ENCODE measurements at places on chromosomes 6 and 20.

DNA sequence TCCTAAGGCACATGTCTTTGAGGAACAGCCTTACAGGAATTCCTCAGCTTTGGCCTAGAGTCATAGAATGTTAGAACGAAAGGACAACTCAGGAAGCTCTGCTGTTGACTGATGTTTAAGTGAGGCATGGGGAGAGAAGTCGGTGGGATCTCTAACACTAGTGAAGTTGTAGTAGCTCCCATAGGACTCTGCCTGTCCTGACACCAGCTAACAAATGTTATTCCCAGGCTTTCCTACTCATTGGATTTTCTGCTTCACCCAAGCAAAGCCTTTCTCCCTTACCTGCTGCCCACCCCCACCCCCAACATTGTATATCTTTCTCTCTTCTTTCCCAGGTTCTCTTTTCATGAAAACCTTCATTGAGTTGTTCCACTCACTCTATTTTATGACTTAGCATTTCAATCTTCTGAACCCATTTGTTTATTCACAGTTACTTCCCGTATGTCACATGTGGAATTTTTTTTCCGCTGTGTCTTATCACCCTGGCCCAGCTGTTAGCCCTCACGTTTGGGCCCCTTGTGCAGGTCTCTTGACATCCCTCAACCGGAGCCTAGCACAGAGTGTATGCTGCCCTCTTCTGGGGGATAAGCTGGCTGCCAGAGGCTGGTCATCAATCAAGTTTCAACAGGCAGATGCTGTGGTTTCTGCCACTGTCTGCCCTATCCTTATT is 39.2 kb upstream of the RNF8 start:
- H3K4me3 ChIP-seq: no peak overlapping the region
- H3K27me3 ChIP-seq: peaks cover 2% of the 10 kb centered on the region
- peak; percentile 36 for DNase-seq
- H3K36me3 ChIP-seq: peaks cover 23% of the 10 kb centered on the region
- peaks cover 7% of the 10 kb centered on the region for H3K4me1 ChIP-seq

DNA sequence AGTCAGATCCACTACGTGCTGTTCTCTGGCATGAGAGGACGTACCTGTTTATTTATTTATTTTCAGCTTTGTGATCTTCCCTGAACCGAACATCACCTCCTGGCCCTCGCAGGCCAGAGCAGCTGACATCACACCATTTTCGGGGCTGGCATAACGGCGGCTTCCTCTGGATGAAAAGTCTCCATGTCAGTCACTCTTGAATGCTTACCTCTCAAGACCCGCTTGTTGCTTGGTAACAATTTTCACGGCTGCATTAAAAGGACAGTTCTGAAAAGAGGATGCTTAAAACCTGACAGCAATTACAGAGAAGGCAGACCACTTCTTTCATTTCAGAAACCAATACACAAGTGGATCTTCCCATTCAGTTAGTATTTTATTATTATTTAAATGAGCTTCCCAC is 159.8 kb upstream of the CDH4 start:
- no peaks in the 10 kb centered on the region for H3K36me3 ChIP-seq
- H3K4me3 ChIP-seq: no peak overlapping the region

DNA sequence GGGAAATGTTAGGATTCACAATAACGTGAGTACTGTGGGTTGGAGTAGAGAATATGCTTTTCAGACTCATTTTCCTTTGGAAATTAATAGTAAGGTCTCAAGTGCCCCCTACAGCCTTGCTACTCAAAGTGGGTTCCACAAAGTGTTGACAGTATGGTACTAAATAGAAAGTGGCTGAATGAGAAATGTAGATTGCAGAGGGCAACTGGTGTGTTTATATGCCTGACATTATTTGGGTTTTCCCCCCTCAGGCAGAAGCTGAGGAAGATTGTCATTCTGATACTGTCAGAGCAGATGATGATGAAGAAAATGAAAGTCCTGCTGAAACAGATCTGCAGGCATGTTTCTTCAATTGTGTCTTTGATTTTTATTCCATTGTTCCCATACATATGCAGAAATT is 5.6 kb downstream of the FBXO9 start:
- no peak overlapping the region for H3K4me3 ChIP-seq
- H3K27me3 ChIP-seq: no peaks in the 10 kb centered on the region
- peak overlapping the region; percentile 55 for H3K27ac ChIP-seq
- peaks cover 19% of the 10 kb centered on the region for H3K4me1 ChIP-seq
- DNase-seq: no peak

- peaks cover 7% of the 10 kb centered on the region for H3K36me3 ChIP-seq
- H3K27me3 ChIP-seq: peaks cover 10% of the 10 kb centered on the region
- DNase-seq: no peak
- no peaks in the 10 kb centered on the region for H3K4me1 ChIP-seq
- no peak overlapping the region for H3K27ac ChIP-seq
These were observed 184.6 kb downstream of the ATXN1 start for GRCh38 chr6:16576451-16577368.

- no peak overlapping the region for H3K27ac ChIP-seq
- H3K27me3 ChIP-seq: peaks cover 9% of the 10 kb centered on the region
- DNase-seq: no peak
- H3K4me1 ChIP-seq: peaks cover 52% of the 10 kb centered on the region
These were observed 112.4 kb upstream of the SNX9 start for GRCh38 chr6:157710604-157711003.

DNA sequence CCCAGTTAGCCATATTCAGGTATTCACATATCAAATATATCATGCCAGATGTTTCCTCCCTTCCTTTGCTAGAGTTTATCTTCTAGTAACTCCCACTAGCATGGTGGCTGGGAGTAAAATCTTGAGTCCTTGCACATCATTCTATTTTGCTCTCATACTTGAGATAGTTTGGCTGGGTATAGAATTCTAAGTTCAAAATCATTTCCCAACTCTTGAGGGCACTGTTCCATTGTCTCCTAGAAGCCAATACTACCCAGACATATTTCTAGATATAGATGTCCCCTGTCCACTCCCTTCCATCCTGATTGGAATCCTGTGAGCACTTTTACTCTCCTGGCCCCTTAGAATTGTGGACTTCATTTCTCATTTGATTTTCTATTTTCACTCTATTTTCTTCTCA is 104.7 kb downstream of the ZFP64 start:
- H3K27me3 ChIP-seq: peaks cover 12% of the 10 kb centered on the region
- no peak overlapping the region for H3K27ac ChIP-seq
- DNase-seq: no peak
- peaks cover 21% of the 10 kb centered on the region for H3K4me1 ChIP-seq
- H3K36me3 ChIP-seq: peaks cover 66% of the 10 kb centered on the region

GRCh38 chr6:56005426-56005825 is 130.0 kb upstream of the BMP5 start:
- no peak overlapping the region for H3K27ac ChIP-seq
- no peaks in the 10 kb centered on the region for H3K27me3 ChIP-seq
- DNase-seq: no peak
- no peaks in the 10 kb centered on the region for H3K36me3 ChIP-seq
- H3K4me3 ChIP-seq: no peak overlapping the region

GRCh38 chr6:127102859-127103258 is 15.6 kb upstream of the RSPO3 start:
- peaks cover 11% of the 10 kb centered on the region for H3K4me1 ChIP-seq
- H3K36me3 ChIP-seq: no peaks in the 10 kb centered on the region
- H3K4me3 ChIP-seq: no peak overlapping the region

- peaks cover 8% of the 10 kb centered on the region for H3K36me3 ChIP-seq
- H3K27me3 ChIP-seq: no peaks in the 10 kb centered on the region
- H3K4me1 ChIP-seq: no peaks in the 10 kb centered on the region
- DNase-seq: no peak
- H3K4me3 ChIP-seq: no peak overlapping the region
- no peak overlapping the region for H3K27ac ChIP-seq
These were observed 45.8 kb downstream of the AHI1 start for GRCh38 chr6:135451617-135452190.

DNA sequence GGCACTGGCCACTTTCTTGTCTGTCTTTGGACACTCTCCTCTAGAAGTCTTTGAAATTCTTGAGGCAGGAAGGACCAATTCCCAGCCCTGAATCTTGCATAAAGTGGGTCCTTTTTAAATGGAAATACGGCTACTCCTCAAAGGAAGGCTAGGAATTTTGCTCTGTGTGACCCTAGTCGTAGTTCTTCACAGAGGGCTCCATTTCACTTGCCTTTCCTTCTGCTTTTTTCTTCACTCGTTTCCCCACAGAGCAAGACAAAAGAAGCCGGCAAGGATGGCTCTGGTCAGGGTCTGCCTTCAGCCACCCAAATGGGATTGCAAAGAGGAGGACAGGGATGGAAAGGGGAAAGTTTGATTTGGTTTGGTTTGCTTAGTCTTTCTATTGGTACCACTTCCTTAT is 25.8 kb downstream of the HLA-E start:
- no peaks in the 10 kb centered on the region for H3K4me1 ChIP-seq
- H3K27me3 ChIP-seq: peaks cover 18% of the 10 kb centered on the region
- DNase-seq: no peak
- H3K36me3 ChIP-seq: no peaks in the 10 kb centered on the region
- peak overlapping the region; percentile 42 for H3K27ac ChIP-seq
- peak overlapping the region; percentile 82 for H3K4me3 ChIP-seq

GRCh38 chr20:38108986-38109541 is 56.0 kb downstream of the TGM2 start:
- H3K27me3 ChIP-seq: no peaks in the 10 kb centered on the region
- H3K36me3 ChIP-seq: no peaks in the 10 kb centered on the region
- peak overlapping the region; percentile 65 for H3K27ac ChIP-seq

- DNase-seq: no peak
- no peak overlapping the region for H3K27ac ChIP-seq
- no peaks in the 10 kb centered on the region for H3K27me3 ChIP-seq
- peaks cover 12% of the 10 kb centered on the region for H3K36me3 ChIP-seq
- H3K4me1 ChIP-seq: peaks cover 31% of the 10 kb centered on the region
- no peak overlapping the region for H3K4me3 ChIP-seq
These were observed 182.4 kb downstream of the KHDC1L start for GRCh38 chr6:73042892-73043291.

GRCh38 chr6:89033461-89033860 is 47.1 kb upstream of the PNRC1 start:
- H3K4me3 ChIP-seq: no peak overlapping the region
- peaks cover 2% of the 10 kb centered on the region for H3K36me3 ChIP-seq
- H3K4me1 ChIP-seq: peaks cover 19% of the 10 kb centered on the region
- no peak overlapping the region for H3K27ac ChIP-seq
- H3K27me3 ChIP-seq: peaks cover 10% of the 10 kb centered on the region
- DNase-seq: no peak

- H3K27ac ChIP-seq: peak overlapping the region; percentile 71
- H3K36me3 ChIP-seq: no peaks in the 10 kb centered on the region
- H3K4me3 ChIP-seq: no peak overlapping the region
- H3K4me1 ChIP-seq: peaks cover 59% of the 10 kb centered on the region
- H3K27me3 ChIP-seq: no peaks in the 10 kb centered on the region
These were observed 182.3 kb upstream of the RALGAPA2 start for GRCh38 chr20:20894753-20895152.

- peak; percentile 49 for DNase-seq
- peaks cover 34% of the 10 kb centered on the region for H3K4me1 ChIP-seq
- no peak overlapping the region for H3K27ac ChIP-seq
- peaks cover 13% of the 10 kb centered on the region for H3K27me3 ChIP-seq
- H3K36me3 ChIP-seq: no peaks in the 10 kb centered on the region
These were observed 3.3 kb upstream of the MOG start for GRCh38 chr6:29653452-29654038.

DNA sequence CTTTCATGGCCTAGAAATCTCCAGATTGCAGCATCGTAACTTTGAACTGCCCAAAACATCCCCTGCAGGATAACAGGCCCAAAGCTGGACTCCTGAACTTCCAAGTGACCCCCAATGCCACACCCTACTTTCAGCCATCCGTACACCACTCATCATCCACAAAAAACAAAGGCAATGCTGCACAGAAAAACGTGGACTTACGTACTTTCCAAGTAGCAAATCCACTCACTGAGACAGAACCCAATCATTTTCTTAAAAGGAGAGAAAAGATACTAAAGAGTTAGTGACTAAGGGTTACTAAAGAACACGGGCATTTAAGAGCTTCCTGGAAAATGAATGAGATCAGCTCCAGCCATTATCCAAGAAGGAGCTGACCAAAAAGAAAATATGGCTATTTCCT is 211.0 kb downstream of the WDR27 start:
- peaks cover under 1% of the 10 kb centered on the region for H3K27me3 ChIP-seq
- H3K4me3 ChIP-seq: no peak overlapping the region
- no peaks in the 10 kb centered on the region for H3K36me3 ChIP-seq
- peaks cover 12% of the 10 kb centered on the region for H3K4me1 ChIP-seq
- no peak overlapping the region for H3K27ac ChIP-seq

- no peak for DNase-seq
- H3K27ac ChIP-seq: no peak overlapping the region
- H3K36me3 ChIP-seq: peaks cover 16% of the 10 kb centered on the region
- H3K4me3 ChIP-seq: no peak overlapping the region
These were observed 44.2 kb upstream of the CDH22 start for GRCh38 chr20:46352370-46352938.

- peak overlapping the region; percentile 93 for H3K4me3 ChIP-seq
- peaks cover 15% of the 10 kb centered on the region for H3K27me3 ChIP-seq
- DNase-seq: no peak
- peaks cover 6% of the 10 kb centered on the region for H3K36me3 ChIP-seq
- no peak overlapping the region for H3K27ac ChIP-seq
- H3K4me1 ChIP-seq: peaks cover 45% of the 10 kb centered on the region
These were observed 156.2 kb downstream of the BCAS1 start for GRCh38 chr20:53914091-53914780.

- DNase-seq: no peak
- no peaks in the 10 kb centered on the region for H3K4me1 ChIP-seq
- no peak overlapping the region for H3K4me3 ChIP-seq
- H3K36me3 ChIP-seq: no peaks in the 10 kb centered on the region
These were observed 155.4 kb downstream of the MCHR2 start for GRCh38 chr6:99838607-99839006.

GRCh38 chr20:54062812-54063280 is 7.5 kb downstream of the BCAS1 start:
- H3K4me1 ChIP-seq: peaks cover 29% of the 10 kb centered on the region
- H3K4me3 ChIP-seq: no peak overlapping the region
- no peak overlapping the region for H3K27ac ChIP-seq
- DNase-seq: no peak
- peaks cover 13% of the 10 kb centered on the region for H3K27me3 ChIP-seq

GRCh38 chr6:11263291-11263775 is 30.9 kb upstream of the NEDD9 start:
- no peak overlapping the region for H3K27ac ChIP-seq
- peaks cover 57% of the 10 kb centered on the region for H3K4me1 ChIP-seq
- no peaks in the 10 kb centered on the region for H3K36me3 ChIP-seq
- H3K4me3 ChIP-seq: no peak overlapping the region
- no peak for DNase-seq
- H3K27me3 ChIP-seq: no peaks in the 10 kb centered on the region

DNA sequence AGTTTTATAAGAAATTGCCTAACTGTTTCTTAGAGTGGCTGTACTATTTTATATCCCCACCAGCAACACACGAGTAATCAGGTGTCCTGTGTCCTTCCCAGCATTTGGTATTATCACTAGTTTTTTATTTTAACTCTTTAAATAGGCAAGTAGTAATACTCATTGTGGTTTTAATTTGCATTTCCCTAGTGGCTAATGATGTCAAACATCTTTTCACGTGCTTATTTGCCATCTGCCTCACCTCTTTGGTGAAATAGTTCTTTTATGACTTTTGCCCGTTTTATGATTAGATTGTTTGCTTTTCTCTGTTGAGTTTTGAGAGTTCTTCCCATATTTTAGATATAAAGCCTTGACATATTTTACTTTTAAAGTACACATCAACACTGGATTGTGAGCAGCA is 57.8 kb downstream of the GCLC start:
- no peak for DNase-seq
- H3K4me1 ChIP-seq: peaks cover 14% of the 10 kb centered on the region
- no peak overlapping the region for H3K4me3 ChIP-seq

- H3K27ac ChIP-seq: no peak overlapping the region
- peak; percentile 26 for DNase-seq
- H3K27me3 ChIP-seq: peaks cover 11% of the 10 kb centered on the region
- H3K4me1 ChIP-seq: no peaks in the 10 kb centered on the region
These were observed 64.9 kb downstream of the C6orf58 start for GRCh38 chr6:127641905-127642304.

Measured in nephron progenitor cell (in vitro differentiated cells).